ENCODE measurements at places on chromosomes 1 and 21.

DNA sequence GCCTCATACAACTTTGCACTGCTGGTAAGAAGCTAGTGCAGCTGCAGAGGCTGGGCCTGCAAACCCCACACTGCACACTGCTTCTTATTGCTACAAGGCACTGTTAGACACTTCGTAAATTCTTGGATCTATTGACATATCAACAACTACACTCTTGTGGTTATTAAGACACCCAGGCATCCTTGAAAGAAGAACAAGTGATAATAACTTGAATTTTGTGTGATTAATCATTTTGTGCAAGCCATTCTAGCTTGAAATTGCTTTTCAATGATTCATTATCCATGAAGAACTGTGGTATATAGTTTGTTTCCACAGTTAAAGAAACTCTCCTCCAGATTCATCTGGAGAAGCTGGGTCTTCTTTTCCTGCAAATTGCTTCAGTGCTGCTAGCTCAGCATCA is 33.7 kb upstream of the IFI44L start:
- no peak for DNase-seq

GRCh38 chr1:63746129-63746864 is 27.5 kb upstream of the ROR1 start:
- no peak for DNase-seq

GRCh38 chr1:10980841-10981727 is 31.4 kb upstream of the TARDBP start:
- DNase-seq, result no peak

DNA sequence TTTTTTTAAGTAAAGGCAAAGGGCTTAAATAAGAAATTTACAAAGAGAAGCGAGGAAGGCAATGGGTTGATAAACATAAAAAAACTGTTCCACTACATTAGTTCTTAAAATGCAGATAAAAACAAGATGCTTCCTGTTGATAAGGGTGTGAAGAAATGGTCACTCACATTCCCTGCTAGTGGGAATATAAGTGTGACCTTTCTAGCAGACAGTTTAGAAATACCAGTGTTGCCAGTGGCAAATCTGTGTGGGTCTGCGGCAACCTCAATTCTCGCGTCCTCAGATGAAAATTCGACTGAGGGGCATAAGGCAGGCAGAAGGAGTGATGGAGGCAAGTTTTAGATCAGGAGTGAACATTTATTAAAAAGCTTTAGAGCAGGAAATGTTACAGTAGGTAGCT is 151.1 kb downstream of the NTNG1 start:
- no peak for DNase-seq

GRCh38 chr1:104402178-104402577 is 652.5 kb downstream of the AMY1C start:
- no peak for DNase-seq

DNA sequence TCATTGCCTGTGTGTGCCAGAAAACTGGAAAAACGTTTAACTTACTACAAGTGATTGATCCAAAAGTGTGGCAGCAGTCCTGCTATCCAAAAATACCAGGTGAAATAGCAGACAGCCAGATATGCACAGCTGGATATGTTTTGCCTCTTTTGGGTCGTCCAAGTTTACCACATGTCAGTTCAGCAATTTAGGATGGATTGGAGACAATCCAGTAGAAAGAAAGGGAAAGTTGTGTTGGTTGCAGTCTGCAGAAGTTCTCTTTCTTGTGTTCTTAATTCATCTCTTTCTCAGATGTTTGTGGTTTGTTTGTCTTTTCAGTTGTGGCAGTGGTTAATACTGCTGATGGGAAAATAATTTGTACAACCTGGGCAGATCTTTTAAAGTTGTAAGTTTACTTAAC is 645.0 kb downstream of the PTPRC start:
- DNase-seq, result no peak

- no peak for DNase-seq
These were observed 57.2 kb downstream of the DPT start for GRCh38 chr1:168671782-168672181.

GRCh38 chr21:42568376-42568775 is 54.7 kb downstream of the SLC37A1 start:
- no peak for DNase-seq

DNA sequence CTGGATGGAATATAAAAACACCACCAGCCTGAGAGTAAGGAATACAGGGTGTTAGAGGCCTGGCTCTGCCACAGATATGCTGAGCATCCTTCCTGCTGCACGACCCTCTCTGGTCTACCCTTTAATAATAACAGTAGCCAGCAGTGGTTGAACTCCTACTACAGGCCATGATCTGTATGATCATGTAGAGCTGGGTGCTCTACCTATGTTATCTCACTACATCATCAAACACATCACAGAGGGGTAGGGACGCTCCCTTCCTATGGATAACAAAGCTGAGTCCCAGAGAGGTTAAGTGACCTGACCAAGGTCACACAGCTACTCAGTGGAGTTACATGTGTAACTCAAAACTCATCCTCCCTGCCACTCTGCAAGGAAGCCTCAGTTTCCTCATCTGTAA is 13.0 kb upstream of the MYOM3 start:
- no peak for DNase-seq

- DNase-seq, result no peak
These were observed 941 bp downstream of the ELAVL4 start for GRCh38 chr1:50109647-50110075.

DNA sequence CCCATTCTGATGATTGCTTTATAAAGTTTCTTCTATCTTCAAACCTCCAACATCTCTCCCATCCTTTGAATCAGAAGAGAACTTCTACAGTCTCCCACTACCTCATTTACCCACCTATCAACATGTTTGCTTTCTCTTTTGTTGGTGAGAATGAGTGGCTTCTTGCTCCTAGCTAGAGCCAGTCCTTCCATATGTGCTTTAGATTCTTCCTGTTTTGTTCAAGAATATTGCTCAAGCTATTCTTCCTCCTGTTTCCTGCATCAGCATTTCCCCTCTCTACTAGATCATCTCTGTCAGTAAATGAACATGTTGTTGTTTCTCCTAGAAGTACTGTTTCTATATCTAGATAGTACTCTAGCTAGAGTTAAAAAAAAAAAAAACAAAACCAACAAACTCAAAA is 6.3 kb downstream of the ATF6 start:
- no peak for DNase-seq

DNA sequence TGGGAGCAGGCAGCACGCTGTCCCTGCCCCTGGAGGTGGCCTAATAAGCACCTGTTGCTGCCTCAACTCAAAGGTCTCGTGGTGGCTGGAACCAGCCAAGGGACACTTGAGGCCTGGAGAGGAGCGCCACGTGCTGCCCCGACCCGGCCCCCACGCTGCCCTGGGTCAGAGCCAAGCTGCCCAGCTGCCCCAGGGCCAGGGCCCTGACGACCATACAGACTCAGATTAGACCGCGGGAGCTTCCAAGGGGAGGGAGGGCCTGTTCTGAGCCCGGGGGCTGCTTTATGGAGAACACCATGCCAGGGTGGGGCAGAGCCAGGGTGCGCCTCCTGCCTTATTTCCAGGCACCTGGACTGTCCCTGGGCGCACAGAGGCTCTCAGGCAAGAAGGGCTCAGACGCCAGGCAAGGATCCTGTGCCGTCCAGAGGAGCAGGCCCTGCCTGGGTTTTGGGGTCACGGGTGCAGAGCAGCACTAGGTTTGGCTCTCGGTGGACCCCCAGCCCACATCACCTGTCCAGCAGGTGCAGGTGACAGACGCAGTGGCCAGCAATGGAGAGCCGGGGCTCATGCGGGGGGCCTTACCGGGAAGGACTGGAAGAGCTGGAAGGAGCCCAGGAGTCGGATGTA is 18.6 kb downstream of the KRTAP10-1 start:
- DNase-seq, result no peak

GRCh38 chr1:111656086-111657017 is 36.8 kb downstream of the RAP1A start:
- DNase-seq, result no peak

DNA sequence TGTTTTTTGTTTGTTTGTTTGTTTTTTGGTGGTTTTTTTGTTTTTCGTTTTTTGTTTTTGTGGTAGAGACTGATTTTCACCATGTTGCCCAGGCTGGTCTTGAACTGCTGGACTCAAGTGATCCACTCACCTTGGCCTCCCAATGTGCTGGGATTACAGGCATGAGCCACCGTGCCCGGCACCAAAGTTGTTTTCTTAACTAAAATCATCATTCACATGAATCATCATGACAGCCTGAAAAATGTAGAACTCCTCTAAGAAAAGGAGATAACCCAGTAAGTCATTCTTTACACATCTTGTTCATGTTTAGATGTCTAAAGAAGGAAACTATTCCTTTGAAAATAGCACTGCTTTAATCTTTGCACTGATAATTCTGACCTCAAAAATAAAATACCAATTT is 37.5 kb downstream of the DISP1 start:
- no peak for DNase-seq

DNA sequence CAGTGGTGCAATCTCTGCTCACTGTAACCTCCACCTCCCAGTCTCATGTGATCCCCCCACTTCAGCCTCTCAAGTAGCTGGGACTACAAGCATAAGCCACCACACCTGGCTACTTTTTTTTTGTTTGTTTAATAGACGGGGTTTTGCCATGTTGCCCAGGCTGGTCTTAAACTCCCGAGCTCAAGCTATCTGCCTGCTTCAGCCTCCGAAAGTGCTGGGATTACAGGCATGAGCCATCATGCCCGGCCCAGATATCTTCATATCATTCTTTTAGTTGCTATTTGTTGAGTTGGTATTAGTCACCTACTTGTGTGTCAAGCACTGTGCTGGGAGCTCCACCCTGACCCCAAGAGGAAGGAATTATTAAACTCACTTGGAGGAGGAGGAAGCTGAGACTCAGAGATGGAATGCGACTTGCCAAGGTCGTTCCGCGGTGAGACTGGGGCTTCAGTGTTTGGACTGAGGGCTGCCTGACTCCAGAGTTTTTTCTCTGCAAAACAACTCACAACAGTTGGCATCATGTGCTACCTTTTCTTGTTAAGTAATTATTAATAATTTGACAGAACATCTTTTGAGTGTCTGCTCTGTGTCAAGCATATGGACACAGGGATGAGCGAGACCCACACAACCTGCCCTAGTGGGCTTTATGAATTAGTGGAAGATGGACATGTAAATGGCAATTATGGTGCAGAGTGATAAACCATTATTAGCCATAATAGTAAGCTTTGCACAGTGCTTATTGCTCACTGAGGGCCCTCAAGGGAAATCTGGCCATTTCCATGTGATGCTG is 132.0 kb downstream of the FOXD2 start:
- DNase-seq, result no peak

DNA sequence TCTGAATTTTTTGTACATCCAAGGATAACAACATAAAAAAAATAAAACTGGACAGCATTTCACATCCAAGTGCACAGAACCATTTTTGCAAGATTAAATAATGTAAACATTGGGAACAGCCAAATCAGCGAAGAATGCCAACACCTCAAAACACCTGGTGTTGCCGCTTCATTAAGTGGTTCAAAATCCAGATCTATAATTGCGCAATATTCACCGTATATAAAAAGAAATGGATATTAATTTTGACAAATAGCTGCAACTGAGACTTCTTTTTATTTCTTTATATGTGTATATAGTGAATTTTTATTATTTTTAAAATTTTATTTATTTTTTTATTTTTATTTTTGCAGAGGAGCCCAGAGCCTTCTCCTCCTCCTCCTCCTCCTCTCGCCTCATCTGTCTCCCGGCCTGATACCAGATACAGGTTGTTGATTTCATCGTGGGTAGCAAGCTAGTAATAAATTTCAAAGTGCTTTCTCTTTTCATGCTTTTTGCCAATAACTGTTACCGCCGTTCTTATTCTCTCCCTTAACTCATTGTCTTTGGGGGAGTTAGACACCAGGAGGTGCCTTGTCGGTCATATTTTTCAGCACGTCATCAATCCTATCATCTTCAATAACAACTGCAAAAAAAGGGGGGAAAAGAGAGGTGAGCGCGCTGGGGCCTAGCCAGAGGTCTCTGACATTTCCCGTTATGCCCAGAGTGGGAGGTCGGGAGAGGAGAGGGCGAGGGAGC is 2.7 kb downstream of the CAMK2N1 start:
- no peak for DNase-seq

- no peak for DNase-seq
These were observed 63.9 kb upstream of the C1orf105 start for GRCh38 chr1:172356620-172357019.

DNA sequence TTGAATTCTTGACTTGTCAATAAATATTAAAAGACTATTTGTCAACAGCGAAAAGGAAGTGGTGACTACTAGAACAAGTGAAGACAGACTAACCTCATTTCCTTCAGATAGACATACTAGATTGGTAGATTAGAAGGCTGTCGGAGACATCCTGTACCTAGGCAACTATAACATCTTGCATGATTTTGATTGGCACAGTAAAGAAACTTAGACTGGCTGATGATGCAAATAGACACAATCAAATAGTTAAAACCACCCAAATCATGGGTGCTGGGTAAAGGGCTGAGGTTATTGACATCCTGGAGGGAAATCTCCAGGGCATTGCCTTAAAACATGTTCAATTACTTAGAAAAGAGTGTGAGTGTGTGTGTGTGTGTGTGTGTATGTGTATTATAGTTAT is 85.9 kb upstream of the EDEM3 start:
- no peak for DNase-seq

DNA sequence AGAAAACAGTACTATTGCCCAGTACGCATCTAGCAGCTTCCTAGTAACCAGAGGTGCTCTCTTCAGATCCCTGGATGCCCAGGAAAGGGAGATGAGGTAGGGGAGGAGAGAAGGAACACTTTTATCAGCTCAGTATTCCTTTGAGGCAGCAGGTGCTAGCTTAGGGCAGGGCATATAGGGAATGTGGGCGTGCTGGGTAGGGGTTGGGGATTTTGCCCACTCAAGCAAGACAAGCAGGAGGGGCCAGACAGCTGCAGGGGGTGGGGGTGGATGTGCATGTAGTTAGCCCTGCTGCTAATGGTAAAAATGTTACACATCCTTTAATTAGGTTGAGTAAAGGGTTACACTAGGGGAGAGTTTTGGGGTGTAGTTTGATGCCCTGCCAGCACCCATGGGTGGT is 18.1 kb upstream of the AVPR1B start:
- no peak for DNase-seq

DNA sequence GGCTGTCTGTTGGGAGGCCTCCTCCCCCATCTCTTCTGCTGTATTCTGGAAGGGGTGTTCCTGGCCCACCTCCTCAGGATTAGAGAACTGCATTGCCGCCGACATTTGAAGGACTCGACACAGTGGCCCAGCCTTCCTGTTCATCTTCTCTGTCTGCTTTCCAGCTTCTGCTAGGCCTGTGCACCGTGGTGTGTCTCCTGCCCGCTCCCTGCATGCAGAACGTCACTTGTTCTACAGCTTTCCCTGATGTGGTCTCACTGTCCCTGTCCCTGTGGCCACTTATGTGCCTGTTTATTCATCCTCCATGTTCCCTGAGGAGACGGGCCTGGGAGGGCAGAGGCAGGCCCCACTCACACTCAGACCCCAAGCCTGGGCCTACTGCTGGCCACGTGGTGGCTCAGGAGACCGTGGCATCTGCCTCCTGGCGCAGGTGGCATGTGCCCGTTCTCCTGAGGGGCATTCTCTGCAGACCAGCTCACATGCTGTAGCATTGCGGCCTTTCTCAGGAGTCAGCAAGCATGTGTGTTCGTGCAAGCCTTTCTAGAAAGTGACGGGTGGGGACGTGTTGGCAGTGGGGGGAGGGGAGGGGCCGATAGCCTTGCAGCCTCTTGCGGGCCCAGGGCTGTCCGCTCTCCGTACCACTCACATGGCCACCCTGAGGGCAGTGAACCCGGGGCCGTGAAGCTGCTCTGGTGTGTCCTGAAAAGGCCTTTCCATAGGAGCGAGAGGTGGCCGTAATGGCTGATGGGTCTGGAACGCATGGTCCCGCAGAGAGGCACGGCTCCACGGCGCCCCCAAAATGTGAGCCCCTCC is 35.9 kb downstream of the POFUT2 start:
- DNase-seq, result no peak
